Kidney glomerular epithelial cell (primary cell): ENCODE measurements at places on chromosomes 12 and 14.

DNA sequence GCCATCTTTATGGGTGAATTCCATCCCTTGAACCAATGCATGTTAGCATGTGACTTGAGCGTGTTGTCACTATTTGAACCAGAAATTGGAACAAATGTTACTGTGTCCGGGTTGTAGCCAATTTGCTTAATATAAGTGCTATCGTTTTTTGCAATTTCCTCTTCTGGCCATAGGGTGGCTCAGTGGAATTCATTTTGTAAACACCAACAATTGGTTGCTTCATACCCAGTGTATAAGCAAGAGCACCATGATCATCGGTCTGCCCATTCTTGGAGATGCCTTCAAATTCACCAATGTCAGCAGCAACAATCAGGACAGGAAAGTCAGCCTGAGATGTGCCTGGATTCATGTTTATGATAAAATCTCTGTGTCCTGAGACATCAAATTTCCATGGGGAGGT lies 5.0 kb upstream of the NEDD1 start:
- no peak for DNase-seq

DNA sequence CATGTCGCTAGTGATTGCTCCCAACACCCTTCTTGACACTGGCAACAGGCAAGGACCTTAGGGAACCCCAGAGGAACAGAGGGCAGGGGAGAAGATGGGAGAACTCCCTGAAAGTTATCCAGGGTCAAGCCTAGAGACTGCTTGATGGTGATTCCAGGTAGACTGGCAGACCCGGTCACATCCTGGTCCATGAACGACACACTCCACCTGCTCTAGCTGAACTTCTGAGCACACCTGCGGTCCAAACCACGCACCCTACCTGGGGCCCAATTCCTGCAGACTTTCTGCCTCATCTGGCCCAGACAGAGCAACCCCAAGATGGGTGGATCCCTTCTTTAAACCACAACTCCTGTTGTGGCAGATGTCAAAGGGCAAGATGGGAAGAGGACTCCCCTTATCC lies 34.2 kb downstream of the NCKAP5L start:
- DNase-seq, result no peak

DNA sequence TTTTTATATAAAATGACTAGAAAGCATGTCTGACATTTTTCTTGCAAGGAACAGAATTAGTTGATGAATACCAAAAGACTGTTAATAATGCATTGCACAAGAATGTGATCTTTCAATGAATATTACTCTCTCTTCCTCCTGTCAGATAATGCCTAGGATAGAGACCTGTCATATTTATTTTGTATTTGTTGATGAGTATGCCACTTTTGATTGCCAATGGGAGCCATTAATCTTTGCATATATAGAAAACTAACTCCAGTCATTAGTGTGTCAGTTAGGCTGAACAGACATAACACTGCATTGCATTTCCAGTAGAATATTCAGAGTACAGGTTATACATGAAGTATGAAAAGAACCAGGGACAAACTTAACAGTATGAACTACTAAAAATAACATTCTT lies 1125.3 kb downstream of the LRFN5 start:
- no peak for DNase-seq

GRCh38 chr14:61625165-61625564 lies 70.1 kb upstream of the HIF1A start:
- no peak for DNase-seq

DNA sequence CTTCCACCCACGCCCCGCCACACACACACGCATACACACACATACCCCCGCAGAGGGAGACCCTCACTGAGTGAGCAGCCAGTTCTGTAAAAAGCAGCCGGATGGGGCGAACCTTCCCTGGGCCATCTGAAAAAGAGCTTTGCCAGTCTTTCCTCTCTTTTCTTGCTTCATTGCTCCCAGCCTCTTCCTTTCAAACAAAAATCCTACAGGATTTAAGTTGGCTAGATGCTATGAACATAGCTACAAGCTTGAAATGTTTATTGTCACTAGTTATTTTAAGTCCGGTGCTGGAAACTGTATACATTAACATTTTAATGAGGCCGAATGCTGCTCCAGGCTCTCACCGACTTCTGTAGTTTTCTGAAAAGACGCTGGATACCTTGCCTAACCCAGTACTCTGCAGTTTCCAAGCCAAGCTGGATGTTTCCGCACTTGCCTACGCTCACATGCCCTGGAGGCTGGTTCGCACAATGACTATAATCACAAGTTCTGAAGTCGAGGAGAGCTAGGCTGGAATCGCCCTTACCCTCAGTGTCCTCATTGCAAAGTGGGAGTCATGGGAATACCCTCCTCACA lies 39.2 kb downstream of the LTBP2 start:
- peak; percentile 77 for DNase-seq

DNA sequence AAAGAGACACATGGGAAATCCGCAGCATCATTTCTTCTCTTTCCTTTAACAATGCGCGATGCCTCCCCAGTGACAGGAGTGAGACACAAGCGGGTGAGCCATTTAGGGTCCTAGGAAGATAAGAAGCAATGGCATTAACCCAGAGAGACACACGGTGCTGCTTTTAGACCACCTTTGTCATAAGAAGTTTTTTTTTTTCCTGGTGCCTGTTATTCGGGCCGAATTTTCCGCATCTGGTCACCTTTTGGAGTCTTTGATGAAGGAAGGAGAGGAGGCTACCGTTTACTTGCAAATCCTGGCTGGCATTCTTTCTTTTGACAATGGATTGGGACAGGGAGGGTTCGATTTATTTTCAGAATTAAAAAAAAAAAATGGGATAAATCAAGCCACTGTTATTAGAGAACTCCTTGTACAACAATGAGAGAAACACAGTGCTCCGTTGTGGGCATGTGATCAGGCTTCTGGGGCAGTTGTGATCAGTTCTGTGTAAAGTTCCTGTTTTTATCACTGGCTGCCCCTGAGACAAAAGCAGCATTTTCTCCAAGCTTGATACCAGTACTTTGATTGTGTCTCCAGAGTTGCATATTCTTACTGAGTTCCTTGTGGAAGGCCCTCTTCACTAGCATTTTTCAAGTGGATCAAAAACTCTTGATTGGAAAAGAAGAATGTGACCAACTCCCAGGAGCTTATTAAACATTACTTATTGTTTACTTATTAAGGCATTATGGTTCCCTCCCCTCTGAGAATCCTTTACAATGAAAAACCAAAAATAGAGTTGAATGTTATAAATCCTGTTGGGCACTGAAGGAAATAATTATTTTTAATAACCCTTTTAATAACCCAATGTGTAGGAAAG lies 1.1 kb downstream of the DIP2B start:
- peak; percentile 36 for DNase-seq

GRCh38 chr14:99678198-99678597 lies 5.9 kb upstream of the CYP46A1 start:
- DNase-seq, result no peak

GRCh38 chr12:442235-442884 lies 17.4 kb upstream of the B4GALNT3 start:
- DNase-seq, result peak; percentile 4

- DNase-seq, result no peak
Measured at GRCh38 chr14:72929316-72930080, 3.2 kb downstream of the DCAF4 start.

- DNase-seq, result peak; percentile 79
Measured at GRCh38 chr12:106417926-106418910, 60.7 kb downstream of the POLR3B start.

GRCh38 chr14:103619057-103619456 lies 10.0 kb upstream of the KLC1 start:
- no peak for DNase-seq

GRCh38 chr12:104243551-104243950 lies 28.0 kb downstream of the TXNRD1 start:
- DNase-seq, result no peak
